ENCODE measurements at places on chromosomes 7 and 10.

GRCh38 chr7:43764807-43765491 lies 6.5 kb downstream of the BLVRA start:
- DNase-seq, result peak; percentile 76

GRCh38 chr7:51289623-51290303 lies 26.8 kb downstream of the COBL start:
- no peak for DNase-seq

- no peak for DNase-seq
Measured at GRCh38 chr7:37089972-37090371, 358.7 kb downstream of the ELMO1 start.

GRCh38 chr7:119037941-119038340 lies 813.4 kb downstream of the ANKRD7 start:
- DNase-seq, result no peak

- DNase-seq, result no peak
Measured at GRCh38 chr10:124894569-124895215, 47.2 kb upstream of the ZRANB1 start.

DNA sequence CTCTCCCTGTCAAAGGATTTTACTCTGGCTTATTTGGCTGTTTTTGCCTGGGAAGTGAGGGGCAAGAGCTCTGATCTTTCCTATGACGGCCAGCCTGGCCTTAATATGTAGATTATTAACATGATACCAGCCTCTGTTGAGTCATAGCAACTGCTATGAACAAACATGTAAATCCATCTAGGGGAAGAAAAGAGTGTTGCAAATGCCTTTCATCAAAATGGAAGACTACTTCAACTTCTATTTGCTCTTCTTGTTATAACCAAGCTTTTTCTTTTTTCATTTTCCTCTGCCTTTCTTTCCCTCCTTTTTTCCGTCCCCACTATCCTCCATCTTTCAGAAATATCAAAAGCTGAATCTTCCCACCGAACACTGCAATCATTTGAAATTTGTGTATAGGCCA lies 46.6 kb downstream of the BTRC start:
- DNase-seq, result no peak

GRCh38 chr7:146700015-146700560 lies 583.5 kb downstream of the CNTNAP2 start:
- no peak for DNase-seq

DNA sequence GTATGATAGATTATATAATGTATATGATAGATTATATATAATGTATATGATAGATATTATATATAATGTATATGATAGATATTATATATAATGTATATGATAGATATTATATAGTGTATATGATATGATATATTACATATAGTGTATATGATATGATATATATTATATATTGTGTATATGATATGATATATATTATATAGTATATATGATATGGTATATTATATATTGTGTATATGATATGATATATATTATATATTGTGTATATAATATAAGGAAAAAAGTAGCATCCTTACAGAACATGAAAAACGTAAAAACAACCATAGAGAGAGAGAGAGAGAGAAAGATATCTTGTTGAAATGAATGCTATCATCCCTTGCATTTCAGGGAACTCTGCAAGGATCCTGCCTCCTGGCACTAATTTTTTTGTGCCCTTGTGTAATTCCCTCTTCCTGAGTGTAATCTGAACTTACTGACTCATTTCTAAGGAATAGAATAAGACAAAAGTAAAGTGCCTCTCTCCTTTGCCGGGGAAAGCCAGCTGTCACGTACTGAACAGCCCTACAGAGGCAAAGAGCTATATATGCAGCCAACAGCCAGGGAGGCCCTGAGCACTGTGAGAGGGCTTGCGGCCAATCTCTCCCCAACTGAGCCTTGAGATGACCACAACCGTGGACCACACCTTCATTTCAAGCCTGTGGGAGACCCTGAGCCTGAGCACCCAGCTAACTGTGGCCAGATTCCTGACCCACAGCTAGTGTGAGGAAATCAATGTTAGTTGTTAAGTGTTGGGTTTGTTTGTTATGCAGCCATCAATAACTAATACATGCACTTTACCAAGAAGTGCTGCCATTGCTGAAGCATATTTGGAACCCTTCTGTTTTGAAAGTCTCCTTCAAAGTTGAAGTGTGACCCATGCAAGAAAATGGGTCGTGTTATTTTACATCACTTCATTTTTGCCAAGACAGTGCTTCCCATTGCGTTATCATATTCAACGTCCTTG lies 61.1 kb upstream of the EZH2 start:
- DNase-seq, result no peak

GRCh38 chr10:49396666-49396999 lies 744 bp upstream of the DRGX start:
- DNase-seq, result no peak

DNA sequence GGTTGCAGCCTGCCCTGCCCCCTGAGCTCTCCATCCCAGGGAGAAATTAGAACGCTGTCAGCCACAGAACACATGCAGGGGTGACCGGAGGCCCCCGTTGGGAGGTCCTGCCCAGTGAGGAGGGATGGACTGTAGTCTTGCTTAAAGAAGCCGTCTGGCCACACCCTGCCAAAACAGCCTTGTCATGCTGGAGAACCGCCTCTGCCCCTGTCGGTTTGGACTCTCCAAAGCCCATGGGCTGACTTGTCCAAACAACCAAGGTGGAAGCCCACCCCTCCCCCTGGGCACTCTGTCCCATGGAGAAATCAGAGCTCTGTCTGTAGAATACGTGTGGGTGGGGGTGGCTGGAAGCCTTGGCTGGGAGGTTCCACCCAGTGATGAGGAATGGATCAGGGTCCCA lies 12.7 kb upstream of the TBATA start:
- no peak for DNase-seq

GRCh38 chr7:90897961-90898469 lies 301.9 kb downstream of the CDK14 start:
- DNase-seq, result no peak

DNA sequence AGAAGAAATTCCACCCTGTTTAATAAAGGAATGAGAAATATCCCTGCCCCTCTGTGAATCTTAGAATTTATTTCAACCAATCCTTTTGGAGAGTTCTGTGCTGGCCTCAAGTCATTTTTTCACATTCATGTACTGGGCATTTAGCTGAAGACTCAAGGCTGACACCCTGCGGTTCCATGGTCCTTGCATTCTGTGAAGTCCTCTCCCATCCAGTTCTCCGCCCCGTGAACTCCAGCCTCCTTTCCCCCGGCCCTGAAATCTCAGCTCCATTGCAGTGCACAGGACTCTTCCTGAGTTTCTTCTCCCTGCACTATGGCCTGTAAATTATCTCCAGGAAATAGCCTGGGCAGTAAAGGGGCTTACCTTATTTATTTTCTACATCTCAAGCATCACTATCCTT lies 183.0 kb upstream of the KCND2 start:
- no peak for DNase-seq

GRCh38 chr7:17275749-17276671 lies 22.4 kb upstream of the AHR start:
- DNase-seq, result no peak

GRCh38 chr10:121579656-121580055 lies 18.6 kb downstream of the FGFR2 start:
- DNase-seq, result no peak

DNA sequence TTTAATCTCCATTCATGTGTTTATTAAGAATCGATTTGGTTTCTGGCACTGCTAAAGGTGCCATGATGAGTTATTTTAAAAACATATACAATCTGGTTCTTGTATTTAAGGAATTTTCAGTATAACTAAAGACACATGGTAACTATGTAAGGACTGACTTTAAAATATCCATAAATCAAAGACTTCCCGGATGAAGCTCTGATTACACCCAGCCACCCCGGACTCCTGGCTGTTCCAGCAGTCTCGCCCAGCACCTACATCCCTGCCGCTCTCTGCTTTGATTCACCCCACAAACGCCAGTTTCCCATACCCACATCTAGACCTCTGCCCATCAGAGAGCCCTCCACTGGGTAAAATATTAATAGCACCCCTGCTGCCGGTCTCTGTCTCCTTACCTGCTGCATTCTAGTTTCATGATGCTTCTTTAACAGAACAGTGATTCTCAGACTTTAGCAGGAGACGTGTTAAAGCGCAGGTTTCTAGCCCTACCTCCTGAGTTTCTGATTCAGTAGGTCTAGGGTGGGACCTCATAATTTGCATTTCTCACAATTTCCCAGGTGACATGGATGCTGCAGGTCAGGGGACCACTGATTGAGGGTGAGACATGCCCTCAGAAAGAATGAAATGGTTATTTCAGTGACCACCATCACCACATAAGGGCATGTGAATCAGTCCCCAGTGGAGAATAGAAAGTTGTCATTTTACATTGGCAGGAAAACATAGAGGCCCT lies 185.7 kb downstream of the KIAA1217 start:
- no peak for DNase-seq

All from inflammatory macrophage treated with lipopolysaccharide for 4 hours (primary cell).